ENCODE measurements at places on chromosomes 5 and 9.

DNA sequence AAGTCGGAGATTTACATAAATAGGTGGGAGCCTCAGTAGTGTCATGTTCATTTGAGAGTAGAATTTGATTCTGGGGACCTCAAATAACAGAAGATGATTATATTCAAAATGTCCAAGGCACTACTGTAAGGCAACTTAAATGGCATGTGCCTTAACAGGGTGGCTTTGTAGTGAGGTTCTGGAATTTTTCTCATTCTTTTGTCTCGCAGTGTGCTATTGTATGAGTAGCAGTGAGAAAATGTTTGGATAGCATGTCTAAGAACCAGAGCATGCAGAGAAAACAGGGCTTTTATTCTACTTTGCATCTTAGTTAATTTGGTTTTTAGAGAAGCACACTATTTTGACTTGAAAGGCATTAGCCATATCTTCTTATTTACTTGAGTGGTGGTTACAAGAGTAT is 25.0 kb downstream of the MAST4 start:
- no peak overlapping the region for H3K4me3 ChIP-seq
- H3K27ac ChIP-seq: no peak overlapping the region
- no peaks in the 10 kb centered on the region for H3K27me3 ChIP-seq

- H3K4me1 ChIP-seq: no peaks in the 10 kb centered on the region
- DNase-seq: peak; percentile 15
- no peak overlapping the region for H3K27ac ChIP-seq
- H3K4me3 ChIP-seq: no peak overlapping the region
These were observed 38.5 kb downstream of the FAXDC2 start for GRCh38 chr5:154811653-154812465.

GRCh38 chr9:111943746-111944145 is 47.1 kb downstream of the UGCG start:
- DNase-seq: no peak
- no peak overlapping the region for H3K4me3 ChIP-seq
- H3K4me1 ChIP-seq: no peaks in the 10 kb centered on the region
- H3K27ac ChIP-seq: no peak overlapping the region
- no peaks in the 10 kb centered on the region for H3K36me3 ChIP-seq

DNA sequence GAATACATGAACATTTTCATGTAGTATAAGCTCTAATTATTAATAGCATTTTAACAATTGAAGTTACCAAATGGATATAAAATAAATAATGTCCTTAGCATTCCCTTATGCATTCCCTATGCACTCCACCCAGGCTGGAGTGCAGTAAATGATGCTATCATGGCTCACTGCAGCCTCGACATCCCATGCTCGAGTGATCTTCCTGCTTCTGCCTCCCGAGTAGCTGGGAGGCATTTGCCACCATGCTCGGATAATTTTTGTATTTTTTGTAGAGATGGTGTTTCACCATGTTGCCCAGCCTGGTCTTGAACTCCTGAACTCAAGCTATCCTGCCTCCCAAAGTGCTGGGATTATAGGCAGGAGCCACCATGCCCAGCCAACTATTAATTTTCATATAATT is 184.0 kb downstream of the PBX3 start:
- no peak overlapping the region for H3K27ac ChIP-seq
- no peak for DNase-seq
- no peaks in the 10 kb centered on the region for H3K36me3 ChIP-seq
- H3K4me3 ChIP-seq: no peak overlapping the region
- no peaks in the 10 kb centered on the region for H3K27me3 ChIP-seq

- no peak overlapping the region for H3K27ac ChIP-seq
- H3K27me3 ChIP-seq: no peaks in the 10 kb centered on the region
- H3K4me1 ChIP-seq: peaks cover 66% of the 10 kb centered on the region
- no peaks in the 10 kb centered on the region for H3K36me3 ChIP-seq
These were observed 30.6 kb downstream of the ITGA1 start for GRCh38 chr5:52818360-52818759.

GRCh38 chr5:94832685-94833084 is 214.2 kb downstream of the SLF1 start:
- no peaks in the 10 kb centered on the region for H3K4me1 ChIP-seq
- H3K27ac ChIP-seq: no peak overlapping the region
- H3K4me3 ChIP-seq: no peak overlapping the region
- H3K27me3 ChIP-seq: no peaks in the 10 kb centered on the region
- no peaks in the 10 kb centered on the region for H3K36me3 ChIP-seq

- no peak overlapping the region for H3K4me3 ChIP-seq
- no peaks in the 10 kb centered on the region for H3K27me3 ChIP-seq
- H3K4me1 ChIP-seq: no peaks in the 10 kb centered on the region
- no peak for DNase-seq
- H3K27ac ChIP-seq: no peak overlapping the region
These were observed 111.6 kb downstream of the CMYA5 start for GRCh38 chr5:79800979-79801827.

DNA sequence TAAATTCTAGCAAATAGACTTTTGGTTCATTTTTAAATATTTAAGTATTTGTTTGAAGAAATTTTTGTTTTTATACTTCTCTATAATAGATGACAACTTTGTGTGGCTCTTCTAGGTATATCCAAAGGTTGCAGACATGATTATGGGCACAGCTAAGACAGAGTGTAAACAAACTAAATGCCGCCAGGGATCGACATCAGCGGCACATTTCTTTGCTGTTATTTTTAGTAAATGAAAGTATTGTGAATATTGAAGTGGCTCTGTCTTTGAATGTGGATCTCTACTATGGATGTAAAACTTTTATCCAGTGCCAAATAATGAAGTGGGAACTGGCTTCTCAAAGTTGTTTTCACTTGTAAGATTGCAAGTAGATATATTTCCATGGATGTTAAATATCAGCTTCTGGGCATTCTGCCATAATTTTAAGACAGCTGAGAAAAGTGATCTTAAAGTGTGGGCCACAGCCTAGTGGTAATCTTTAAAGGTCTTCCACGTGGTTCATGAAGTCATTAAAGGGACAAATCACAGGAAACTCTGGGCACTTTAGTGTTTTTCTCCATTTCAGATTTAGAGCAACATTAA is 589.9 kb downstream of the ZNF608 start:
- H3K4me1 ChIP-seq: no peaks in the 10 kb centered on the region
- H3K27me3 ChIP-seq: no peaks in the 10 kb centered on the region
- no peak for DNase-seq

- DNase-seq: no peak
- H3K27me3 ChIP-seq: no peaks in the 10 kb centered on the region
- peaks cover 47% of the 10 kb centered on the region for H3K4me1 ChIP-seq
- H3K36me3 ChIP-seq: no peaks in the 10 kb centered on the region
- no peak overlapping the region for H3K4me3 ChIP-seq
- no peak overlapping the region for H3K27ac ChIP-seq
These were observed 134.5 kb downstream of the SIL1 start for GRCh38 chr5:139063664-139064054.

DNA sequence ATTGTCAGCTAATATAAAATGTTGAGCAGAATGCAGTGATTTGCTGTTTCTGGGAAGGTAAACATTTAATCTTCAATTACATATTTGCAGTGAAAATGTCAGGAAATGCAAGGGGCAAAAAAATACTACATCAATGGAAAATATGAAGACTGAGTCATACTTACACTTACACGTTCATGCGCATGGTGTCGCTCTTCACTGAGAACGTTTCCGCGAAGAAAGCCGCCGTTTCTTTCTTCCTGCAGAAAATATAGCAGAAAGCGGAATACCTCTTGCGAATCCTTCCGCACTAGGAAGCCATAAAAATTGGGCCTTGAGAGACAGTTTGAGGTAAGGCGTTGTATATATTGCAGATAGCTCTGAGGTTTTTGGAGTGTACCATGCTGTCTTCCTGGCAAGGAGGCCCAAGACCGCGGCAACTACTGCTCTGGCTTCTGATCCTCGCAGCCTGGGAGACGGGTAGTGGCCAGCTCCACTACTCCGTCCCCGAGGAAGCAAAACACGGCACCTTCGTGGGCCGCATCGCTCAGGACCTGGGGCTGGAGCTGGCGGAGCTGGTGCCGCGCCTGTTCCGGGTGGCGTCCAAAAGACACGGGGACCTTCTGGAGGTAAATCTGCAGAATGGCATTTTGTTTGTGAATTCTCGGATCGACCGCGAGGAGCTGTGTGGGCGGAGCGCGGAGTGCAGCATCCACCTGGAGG is at the start of gene PCDHA13:
TSS of gene PCDHA13 (plus strand) at position 236 of the 702 bp plus-strand sequence. CDS start at position 381, 145 bp downstream.
- H3K27ac ChIP-seq: no peak within 1 kb of the TSS
- H3K4me1 ChIP-seq: no peaks in the 10 kb centered on the region
- H3K36me3 ChIP-seq: no peaks in the 10 kb centered on the region

- no peak overlapping the region for H3K4me3 ChIP-seq
- H3K27me3 ChIP-seq: no peaks in the 10 kb centered on the region
- H3K36me3 ChIP-seq: no peaks in the 10 kb centered on the region
- H3K27ac ChIP-seq: no peak overlapping the region
These were observed 101.6 kb downstream of the GABBR2 start for GRCh38 chr9:98607152-98607551.

DNA sequence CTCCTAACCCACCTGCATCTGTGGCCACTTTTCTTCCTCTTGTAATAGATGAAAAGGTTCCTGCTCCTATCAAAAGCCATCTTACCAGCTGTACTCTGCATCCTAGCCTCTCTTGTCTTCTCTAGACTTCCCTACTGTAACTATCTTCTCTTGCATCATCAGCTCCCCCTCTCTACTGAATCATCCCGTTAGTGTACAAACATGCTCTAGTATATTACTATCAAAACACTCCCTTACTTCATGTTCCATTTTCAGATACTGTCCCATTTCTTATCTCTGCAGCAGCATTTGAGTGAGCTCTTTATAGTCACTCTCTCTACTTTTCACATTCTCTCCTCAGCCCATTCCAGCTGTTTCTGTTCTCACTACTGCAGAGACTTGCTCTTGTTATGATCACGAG is 2.8 kb downstream of the SRA1 start:
- H3K4me1 ChIP-seq: peaks cover 20% of the 10 kb centered on the region
- H3K4me3 ChIP-seq: no peak overlapping the region
- DNase-seq: no peak

DNA sequence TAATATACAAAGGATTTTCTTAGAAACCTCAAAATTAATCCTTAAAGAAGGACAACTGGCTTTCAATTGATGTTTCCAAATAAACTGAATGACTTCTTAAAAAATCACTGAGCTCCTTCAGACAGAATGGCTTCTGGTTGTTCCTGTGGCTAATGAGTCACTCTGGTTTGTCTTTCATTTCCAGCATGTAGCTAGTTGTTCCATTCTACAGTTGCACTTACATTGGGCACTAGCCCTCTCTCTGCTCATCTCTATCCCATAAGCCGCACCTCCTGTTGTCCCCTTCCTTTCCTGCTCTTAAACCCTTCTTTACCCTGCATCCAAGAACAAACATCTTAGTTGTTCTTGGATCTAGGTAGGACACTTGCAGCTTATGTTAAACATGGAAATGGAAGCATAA is 235.3 kb upstream of the HAPLN1 start:
- DNase-seq: no peak
- peaks cover 20% of the 10 kb centered on the region for H3K4me1 ChIP-seq
- H3K27ac ChIP-seq: peak overlapping the region; percentile 57
- no peaks in the 10 kb centered on the region for H3K27me3 ChIP-seq

GRCh38 chr5:61905613-61906012 is 400.4 kb upstream of the KIF2A start:
- no peaks in the 10 kb centered on the region for H3K36me3 ChIP-seq
- H3K27ac ChIP-seq: no peak overlapping the region
- no peaks in the 10 kb centered on the region for H3K27me3 ChIP-seq
- DNase-seq: no peak
- no peak overlapping the region for H3K4me3 ChIP-seq

- no peaks in the 10 kb centered on the region for H3K27me3 ChIP-seq
- DNase-seq: no peak
- H3K36me3 ChIP-seq: no peaks in the 10 kb centered on the region
- no peak overlapping the region for H3K27ac ChIP-seq
- H3K4me3 ChIP-seq: no peak overlapping the region
- H3K4me1 ChIP-seq: no peaks in the 10 kb centered on the region
These were observed 13.1 kb upstream of the MSH3 start for GRCh38 chr5:80641353-80641752.

GRCh38 chr5:107820429-107820828 is 149.7 kb upstream of the EFNA5 start:
- H3K27me3 ChIP-seq: no peaks in the 10 kb centered on the region
- DNase-seq: no peak
- no peaks in the 10 kb centered on the region for H3K4me1 ChIP-seq
- no peak overlapping the region for H3K27ac ChIP-seq
- H3K4me3 ChIP-seq: no peak overlapping the region
- no peaks in the 10 kb centered on the region for H3K36me3 ChIP-seq

DNA sequence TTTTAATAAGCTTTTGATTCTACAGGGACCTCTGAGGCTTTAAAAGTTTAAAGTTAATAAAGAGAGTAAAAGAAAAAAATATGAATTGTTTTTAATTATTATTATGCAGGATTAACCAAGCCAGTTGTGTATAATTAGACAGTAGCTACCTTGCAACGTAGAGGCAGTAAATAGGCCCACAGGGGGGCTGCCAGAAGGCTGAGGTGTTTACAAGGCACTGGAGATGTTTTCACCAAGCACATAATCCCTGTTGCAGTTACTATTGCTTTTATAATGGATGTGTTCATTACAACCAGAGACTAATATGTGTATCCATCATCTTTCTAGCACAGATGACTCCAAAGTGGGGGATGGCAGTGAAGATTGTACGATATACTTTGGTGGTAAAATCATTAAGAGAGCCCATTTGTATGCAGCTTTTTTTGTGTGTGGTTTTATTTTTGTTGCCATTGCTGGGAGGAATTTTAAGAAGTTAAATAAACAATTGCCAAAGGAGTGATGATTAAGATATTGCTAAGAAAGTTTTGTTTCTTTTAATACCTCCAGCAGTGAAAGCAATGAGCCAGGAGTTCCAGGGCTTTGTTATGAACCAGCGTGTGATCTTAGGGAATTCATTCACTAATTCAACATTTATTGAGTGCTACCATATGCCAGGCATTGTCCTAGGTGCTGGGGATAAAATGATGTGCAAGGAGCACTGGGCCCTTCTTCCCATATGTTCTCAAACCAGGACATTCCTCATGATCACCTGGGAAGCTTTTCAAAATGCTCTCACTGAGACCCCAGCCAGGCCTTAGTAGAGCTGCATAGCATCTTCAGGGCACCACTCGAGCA is 138.7 kb upstream of the EFNA5 start:
- no peaks in the 10 kb centered on the region for H3K27me3 ChIP-seq
- no peaks in the 10 kb centered on the region for H3K36me3 ChIP-seq
- DNase-seq: no peak
- H3K4me3 ChIP-seq: no peak overlapping the region
- H3K4me1 ChIP-seq: no peaks in the 10 kb centered on the region

- no peaks in the 10 kb centered on the region for H3K36me3 ChIP-seq
- no peaks in the 10 kb centered on the region for H3K27me3 ChIP-seq
- DNase-seq: no peak
- H3K4me3 ChIP-seq: no peak overlapping the region
These were observed 34.7 kb downstream of the SHOC1 start for GRCh38 chr9:111759762-111760639.

DNA sequence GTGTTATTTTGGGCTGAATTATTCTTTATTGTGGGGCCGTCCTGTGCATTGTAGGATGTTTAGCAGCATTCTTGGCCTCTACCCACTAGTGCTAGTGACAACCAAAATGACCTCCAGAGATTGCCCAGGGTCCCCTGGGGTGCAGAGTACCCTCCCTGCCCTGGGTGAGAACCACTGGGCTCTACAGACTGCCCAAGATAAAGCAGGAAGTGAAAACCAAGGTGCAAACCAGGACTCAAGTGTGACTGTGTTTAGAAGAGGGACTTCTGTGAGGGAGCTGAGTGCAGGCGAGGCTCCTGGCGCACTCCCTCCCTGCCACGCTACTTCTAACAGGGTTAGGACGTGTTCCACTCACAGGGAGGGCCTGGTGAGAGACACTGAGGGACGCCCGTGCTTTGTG is 41.6 kb downstream of the USP20 start:
- peaks cover 43% of the 10 kb centered on the region for H3K36me3 ChIP-seq
- H3K27me3 ChIP-seq: no peaks in the 10 kb centered on the region
- no peak for DNase-seq
- no peaks in the 10 kb centered on the region for H3K4me1 ChIP-seq
- no peak overlapping the region for H3K4me3 ChIP-seq

All from thoracic aorta (tissue), 2 donors.